ENCODE measurements at places on chromosomes 4 and X.
A peak's percentile ranks its signal among the peaks of the same experiment; 100 is the strongest.

GRCh38 chr4:127400276-127400675, 232.5 kb upstream of the INTU start:
- DNase-seq = no peak

DNA sequence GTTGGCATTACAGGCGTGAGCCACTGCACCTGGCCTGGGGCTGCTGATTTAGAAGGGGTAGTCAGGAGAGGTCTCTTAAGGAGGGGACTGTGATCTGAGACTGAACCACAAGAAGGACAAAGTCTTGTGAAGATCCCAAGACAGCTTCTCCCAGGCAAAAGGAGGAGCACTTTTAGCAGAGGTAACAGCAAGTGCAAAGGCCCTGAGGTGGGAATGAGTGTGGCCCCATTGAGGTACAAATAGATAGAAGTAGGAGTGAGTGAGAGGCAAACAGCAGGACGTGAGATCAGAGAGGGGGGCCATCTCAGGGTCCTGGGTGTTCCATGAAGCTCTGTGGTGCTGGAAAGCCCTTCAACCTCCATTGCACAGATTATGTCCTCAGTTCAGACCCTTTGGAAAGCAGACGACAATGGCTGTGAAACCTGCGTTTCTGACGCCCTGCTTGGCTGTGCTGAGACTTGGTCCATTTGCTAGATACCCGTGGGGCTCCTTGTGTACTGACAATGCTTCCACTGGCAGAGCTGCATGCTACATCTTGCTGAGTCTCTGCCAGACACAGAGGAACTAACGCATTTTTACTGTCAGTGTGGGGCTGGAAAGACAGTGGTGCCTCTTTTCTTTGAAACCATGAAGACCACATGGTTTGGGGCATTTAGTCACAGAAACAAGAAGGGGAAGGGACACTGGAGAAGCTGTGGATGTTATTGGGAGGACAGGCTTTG, 1.3 kb upstream of the CCKAR start:
- DNase-seq = no peak

DNA sequence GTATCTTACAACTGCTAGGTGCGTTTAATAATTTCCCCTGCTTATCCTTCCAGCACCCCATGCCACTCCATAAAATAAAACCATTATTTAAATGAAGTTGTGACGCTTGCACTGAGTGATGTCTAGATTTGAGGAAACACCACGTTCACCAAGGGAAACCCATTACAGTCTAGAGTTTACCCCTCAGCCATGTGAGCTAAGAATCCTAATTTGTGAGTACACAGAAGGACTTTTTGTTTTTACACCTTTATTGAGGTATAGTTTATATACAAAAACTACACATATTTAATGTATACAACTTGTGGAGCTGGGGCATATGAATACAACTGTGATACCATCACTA, 326.8 kb downstream of the RAPGEF2 start:
- DNase-seq = no peak

GRCh38 chr4:76697129-76697803, 200.7 kb downstream of the SOWAHB start:
- no peak for DNase-seq

DNA sequence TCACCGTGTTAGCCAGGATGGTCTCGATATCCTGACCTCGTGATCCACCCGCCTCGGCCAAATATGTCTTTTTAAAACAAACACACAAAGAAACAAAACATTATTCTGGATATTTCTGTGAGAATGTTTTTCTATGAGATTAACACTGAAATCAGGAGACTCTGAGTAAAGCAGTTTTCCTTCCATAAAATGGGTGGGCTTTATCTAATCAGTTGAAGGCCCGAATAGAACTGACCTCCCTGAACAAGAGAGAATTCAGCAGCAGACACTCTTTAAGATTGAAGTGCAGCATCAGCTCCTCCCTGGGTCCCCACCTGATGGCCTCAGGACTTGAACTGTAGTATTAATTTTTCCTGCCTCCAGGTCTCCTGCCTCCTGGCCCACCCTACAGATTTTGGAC, 22.4 kb upstream of the SOD3 start:
- DNase-seq = no peak

DNA sequence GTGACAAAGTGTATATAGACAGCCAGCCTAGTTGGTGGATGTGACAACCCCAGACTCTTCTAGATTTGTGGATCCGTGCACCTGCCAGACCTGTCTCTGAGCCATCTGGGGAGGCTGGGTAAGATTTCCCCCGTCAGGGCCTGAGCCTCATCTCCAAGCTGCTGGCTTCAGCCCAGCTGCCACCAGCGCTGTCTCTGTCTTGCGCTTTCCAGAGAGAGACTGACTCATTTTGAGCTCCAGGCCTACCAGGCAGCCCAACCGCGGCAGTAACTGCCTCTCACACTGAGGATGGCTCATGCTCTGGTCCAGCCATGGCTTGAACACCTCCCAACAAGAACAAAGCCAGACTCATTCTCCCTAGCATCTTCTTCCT, 26.4 kb downstream of the NOP14 start:
- DNase-seq = peak; percentile 89

All from activated CD4-positive, alpha-beta T cell treated with anti-CD3 and anti-CD28 coated beads, Interleukin-2, amount 50 U/mL, for 16 hours (primary cell).